Stimulated activated CD8-positive, alpha-beta memory T cell treated with anti-CD3 and anti-CD28 coated beads, Interleukin-4, amount 100 ng/mL, for 4 hours (primary cell): ENCODE measurements at places on chromosomes 1 and 21.

- no peak for DNase-seq
Observed at GRCh38 chr1:11320153-11320936, 47.3 kb downstream of the UBIAD1 start.

DNA sequence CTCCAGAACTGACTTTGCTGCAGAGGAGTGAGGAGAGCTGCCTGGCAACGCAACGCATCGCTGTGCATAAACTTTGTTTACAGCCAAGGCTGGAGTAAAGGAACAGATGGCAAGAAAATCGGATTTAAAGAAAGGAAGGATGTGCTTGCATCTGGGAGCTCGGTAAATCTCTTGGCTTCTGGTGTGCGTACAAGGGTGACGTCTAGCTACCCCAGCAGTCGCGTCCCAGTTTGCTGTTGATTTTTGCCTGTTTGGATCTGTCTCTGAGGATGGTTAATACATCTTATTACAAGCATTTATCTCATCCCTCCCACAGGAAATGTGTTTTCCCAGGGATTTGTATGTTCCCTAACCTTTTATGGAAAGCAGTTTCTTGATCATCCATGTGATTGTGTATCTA, 73.3 kb upstream of the RALGPS2 start:
- no peak for DNase-seq

- DNase-seq: no peak
Observed at GRCh38 chr1:83077411-83077810, 921.5 kb downstream of the TTLL7 start.

- no peak for DNase-seq
Observed at GRCh38 chr1:41498391-41498790, 13.9 kb upstream of the EDN2 start.

DNA sequence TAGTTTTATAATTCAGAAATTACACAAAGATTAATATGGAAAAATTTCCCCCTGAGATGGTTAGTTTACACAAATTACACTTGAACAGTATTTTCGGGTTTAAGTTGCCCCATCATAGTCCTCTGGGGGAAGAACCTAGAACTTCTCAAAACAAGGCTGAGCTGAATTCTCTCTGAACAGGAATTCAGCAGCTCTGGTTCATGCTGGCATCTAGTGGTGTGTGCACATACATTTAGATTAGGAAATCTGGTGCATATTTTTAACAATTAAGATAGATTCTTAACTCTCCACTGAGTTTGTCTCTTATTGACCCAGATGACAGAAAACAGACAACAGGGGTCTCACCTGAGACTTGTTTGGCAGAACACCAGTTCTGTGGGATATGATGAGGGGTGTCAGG, 410.7 kb downstream of the DSCAM start:
- no peak for DNase-seq

- no peak for DNase-seq
Observed at GRCh38 chr1:165632491-165632890, 1.5 kb downstream of the MGST3 start.

- DNase-seq: no peak
Observed at GRCh38 chr1:1551524-1552262, 11.3 kb upstream of the TMEM240 start.

DNA sequence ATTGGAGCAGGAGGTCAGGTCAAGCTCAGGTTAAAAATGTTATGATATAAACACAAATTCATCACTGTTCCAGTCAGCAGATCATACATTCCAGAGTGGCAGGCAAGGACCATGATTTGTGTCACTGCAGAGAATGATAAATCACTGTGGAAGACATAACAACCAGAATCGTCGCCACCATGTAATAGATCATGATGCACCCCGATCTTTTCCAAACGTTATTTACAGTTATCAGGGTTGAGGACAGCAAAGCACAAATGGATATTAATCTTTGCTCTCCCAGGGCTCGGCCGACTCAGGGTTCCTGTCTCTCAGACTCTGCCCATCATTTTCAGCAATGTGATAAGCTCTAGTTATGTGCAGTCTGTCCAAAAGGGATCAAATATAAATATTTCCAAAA, 122.7 kb downstream of the ZBTB18 start:
- no peak for DNase-seq

GRCh38 chr1:172390683-172391551, 29.6 kb upstream of the C1orf105 start:
- DNase-seq: no peak

DNA sequence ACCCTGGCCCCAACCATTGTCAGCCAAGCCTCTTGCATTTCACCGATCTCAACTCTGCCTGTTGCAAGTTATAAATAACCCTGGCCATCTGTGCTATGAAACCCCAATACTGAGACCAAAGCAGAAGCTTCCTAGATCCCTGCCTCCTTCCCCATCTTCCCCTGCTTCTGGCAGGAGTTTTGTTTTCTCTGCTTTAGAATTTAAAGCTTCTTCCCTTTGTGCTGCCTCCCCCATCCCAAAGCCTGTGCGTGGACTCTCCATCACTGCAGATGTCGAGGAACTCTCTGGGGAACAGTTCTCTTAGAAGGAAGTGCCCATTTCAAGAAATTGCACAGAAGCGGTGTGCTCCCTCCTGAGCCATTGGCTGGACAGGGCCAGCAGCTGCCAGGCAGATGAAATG, 17.4 kb upstream of the MYOG start:
- no peak for DNase-seq

DNA sequence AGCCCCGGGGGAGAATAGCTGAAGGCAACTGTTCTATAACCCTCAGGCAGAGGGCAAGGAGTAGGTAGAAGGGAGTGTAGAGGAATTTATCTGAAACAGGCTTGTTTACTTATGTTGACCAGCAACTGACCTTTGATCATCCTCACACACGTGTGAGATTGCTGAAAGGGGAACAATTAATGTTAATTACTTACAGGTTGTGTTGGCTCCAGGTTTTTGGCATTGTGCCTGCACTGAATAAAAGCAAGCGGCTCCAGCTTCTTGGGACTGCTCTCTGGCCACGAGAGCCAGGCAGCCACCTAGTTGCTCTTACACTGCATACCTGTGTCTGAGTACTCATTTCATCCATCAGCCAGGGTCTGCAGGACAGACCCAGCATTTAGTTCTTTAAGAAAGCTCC, 41.3 kb upstream of the ARHGEF10L start:
- DNase-seq: no peak

DNA sequence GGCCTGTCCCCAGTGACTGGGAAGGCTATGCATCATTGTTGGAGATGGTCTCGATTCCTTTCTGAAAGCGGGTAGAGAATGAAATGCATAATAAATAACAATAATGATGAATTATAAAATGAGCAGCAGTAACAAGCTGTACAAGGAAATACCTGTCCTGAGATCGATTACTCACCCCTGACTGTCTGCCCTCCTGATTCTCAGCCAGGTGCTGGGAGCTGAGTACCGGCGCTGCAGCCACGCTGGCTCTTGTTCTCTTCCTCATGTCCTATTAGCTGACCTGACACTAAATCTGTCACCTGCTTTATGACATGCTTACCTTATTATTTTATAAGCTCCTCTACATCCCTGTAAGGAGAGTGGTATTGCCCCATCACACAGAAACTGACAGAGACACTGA, 3.4 kb downstream of the AGPAT3 start:
- DNase-seq: no peak

GRCh38 chr21:38784458-38785266, 21.1 kb upstream of the ETS2 start:
- no peak for DNase-seq

GRCh38 chr1:2257245-2257627, 29.1 kb downstream of the SKI start:
- no peak for DNase-seq

- DNase-seq: no peak
Observed at GRCh38 chr21:41142051-41142795, 25.7 kb upstream of the BACE2 start.

DNA sequence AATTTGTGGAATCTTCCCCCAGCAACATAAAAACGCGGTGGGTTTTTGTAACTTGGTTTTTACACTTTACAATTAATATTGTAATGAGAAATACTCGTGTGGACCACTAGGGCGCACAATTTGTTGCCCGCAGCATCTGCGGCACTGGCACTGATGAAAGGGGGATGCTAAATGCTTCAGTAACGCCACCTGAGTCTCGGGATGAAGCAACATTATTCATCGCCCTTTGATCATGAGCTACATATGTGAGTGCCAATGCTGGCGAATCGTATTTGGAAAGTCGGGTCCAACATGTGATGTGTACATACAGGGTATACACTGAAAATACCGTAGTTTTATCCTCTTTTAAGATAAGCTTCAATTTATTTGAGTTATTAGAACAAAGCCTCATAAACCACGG, 34.2 kb upstream of the COX20 start:
- DNase-seq: peak; percentile 14

DNA sequence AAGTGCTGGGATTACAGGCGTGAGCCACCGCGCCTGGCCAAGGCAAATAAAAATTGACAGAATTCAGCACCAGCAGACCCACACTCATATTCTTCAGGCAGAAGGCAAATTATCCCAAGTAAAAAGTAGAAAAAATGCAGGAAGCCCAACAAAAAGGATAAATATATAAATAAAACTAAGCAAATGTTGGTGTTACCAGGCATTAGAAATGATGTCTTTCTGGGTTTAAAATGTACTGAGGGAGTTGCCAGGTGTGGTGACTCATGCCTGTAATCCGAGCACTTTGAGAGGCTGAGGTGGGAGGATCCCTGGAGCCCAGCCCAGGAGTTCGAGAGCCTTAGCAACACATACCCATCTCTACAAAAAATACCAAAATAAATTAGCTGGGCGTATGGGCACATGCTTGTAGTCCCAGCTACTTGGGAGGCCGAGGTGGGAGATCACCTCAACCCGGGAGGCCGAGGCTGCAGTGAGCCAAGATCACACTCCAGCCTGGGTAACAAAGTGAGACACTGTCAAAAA, 6.3 kb downstream of the INTS11 start:
- DNase-seq: no peak

- no peak for DNase-seq
Observed at GRCh38 chr1:7632176-7632575, 138.9 kb upstream of the VAMP3 start.

GRCh38 chr1:31249854-31250253, 10.2 kb upstream of the NKAIN1 start:
- no peak for DNase-seq

GRCh38 chr1:156082309-156083091, at the start of gene MEX3A:
TSS of gene MEX3A (minus strand) at chr1:156082465. CDS start at chr1:156081998, 467 bp downstream.
- peak; percentile 35 for DNase-seq

DNA sequence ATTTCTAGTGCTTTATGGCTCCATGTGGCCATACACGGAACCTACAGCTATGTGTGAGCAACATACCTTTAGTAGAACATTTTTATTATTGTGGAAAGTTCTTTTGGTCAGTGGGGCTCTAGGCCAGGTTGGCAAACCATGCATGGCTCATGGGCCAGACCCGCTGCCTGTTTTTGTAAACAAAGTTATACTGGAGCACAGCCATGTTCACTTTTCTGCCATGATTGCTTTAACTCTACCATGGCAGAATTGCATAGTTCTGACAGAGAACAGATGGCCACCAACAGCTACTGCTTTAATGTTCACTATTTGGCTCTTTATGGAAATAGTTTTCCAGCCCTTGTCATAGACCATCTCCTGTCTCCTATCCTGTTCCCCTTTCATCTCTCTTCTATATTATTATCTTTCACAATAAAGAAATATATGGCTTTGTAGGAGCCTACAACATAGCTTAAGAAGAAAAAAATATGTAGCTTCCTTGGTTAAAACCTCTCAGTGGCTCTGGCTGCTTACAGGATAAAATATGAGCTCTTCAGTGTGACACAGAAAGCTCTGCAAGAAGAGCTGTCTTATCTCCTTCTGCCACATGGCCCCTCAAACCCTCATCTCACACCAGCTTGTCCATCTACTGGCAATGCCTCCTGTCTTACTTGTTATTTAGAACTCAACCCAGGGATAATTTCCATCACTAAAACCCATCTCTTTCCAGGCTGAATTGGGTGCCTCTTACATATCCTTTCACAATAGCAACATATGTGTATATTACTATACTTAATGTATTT, 54.6 kb upstream of the RWDD3 start:
- no peak for DNase-seq

DNA sequence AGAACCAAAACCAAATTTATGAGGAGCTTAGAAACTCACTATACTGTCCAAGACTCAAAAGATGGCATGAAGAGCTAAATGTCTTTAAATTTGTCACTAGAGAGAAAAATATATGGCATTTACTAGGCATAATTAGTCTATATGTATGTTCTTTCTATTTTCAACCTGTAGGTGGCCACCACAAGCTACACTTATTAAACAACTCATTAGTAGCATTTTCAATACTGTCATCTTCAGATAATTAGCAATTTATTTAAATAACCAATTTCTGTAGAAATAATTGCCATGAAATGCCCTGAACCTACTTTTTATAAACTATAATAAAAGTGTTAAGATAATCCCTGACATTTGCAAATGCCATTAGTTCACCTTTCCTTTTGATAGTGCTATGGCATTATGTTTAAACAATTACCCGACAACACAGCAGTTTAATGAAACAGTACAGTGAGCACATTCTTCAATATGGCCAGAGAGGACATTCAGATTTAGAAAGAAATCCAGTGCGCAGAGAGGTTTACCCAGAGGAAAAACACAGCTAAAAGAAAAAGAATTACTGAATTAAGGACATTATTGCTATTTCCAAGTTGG, 522.5 kb downstream of the PTBP2 start:
- DNase-seq: no peak

- no peak for DNase-seq
Observed at GRCh38 chr1:219088778-219089557, 84.7 kb upstream of the LYPLAL1 start.

DNA sequence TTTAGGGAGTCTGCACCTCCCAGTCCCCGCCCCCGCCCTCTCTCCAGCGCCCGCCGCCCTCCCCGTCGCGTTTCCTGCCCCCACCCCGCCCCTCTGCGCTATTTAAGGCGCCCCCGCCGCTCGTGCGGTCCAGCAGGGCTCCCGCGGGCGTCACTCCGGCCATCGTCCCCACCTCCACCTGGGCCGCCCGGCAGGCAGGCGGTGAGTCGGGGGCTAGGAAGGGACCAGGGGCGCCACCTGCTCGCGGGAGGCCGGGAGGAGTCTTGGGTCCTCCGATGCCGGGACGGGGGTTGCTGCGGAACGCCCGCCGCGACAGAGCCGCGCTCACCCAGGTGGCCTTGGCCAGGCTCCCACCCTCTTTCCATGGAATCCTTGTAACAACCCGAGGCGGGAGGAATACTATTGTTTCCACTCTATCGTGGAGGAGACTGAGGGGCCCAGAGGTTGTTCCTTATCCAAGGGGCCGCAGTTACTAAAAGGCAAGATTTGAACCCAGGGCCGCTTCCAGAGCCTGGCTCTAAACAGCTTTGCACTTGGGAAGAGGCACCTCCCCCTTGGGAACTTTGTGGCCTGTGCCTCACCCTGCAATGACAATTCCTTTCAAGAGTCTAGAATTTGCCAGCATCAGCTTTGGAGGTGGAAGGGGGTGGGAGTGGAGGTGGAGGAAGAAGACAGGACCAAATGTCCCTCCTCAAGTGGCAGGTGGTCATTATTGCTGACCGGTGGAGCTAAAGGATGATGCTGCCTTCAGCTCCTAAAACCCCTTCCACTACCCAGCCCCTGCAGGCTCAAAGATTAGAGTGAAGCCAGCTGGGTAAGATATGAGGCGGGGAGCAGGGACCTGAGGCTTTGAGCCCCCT, at the start of gene GJA4:
GJA4 (plus strand) TSS at position 132 of the 860 bp plus-strand sequence. CDS start 1,215 bp downstream, outside the sequence.
- DNase-seq: no peak
